ENCODE measurements at places on chromosomes 1 and 21.

DNA sequence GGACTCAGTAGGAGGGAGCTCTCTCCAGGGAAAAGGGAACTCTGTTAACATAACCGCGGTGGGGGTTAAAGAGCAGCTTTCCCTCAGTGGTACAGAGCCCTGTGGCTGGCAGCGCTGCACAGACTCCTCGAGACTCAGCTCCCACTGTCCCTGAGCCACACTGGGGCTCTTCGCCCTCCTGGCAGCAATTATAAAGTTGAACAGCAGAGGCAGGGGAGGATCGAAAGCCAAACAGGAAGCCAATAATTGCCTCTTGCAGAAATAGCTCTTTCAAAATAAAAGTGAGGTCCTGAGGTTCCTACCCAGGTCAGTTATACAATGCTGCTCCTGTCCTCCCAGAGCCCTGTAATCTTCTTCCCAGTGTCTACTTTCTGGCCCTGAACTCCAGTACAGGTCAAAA lies 77.0 kb downstream of the FAM78B start:
- DNase-seq, result no peak

- no peak for DNase-seq
These were observed 12.8 kb upstream of the PHC2 start for GRCh38 chr1:33443705-33444180.

DNA sequence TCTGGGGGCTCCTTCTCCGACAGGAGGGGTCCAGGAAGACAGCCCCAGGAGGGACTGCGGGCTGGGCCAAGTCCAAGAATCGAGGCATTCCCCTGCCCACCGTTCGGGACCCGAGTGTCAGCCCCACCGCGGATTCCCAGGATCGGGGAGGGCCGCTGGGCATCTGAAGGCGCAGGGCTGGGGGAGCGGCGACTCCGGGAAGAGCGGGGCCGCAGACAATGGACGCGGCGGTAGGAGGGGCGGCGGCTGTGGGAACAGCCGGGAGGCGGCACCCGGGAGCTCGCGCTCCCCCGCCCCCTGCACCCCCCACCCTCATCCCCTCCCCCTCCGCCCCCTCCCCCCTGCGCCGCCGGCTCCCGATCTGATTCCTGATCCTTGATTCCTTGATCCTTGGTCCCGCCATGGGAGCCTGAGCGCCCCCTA lies at the start of gene VANGL2:
VANGL2 (plus strand) TSS at position 342 of the 423 bp plus-strand sequence. CDS start 15,274 bp downstream, outside the sequence.
- DNase-seq, result no peak

- DNase-seq, result no peak
These were observed 77.6 kb downstream of the RGL1 start for GRCh38 chr1:183882335-183883167.

DNA sequence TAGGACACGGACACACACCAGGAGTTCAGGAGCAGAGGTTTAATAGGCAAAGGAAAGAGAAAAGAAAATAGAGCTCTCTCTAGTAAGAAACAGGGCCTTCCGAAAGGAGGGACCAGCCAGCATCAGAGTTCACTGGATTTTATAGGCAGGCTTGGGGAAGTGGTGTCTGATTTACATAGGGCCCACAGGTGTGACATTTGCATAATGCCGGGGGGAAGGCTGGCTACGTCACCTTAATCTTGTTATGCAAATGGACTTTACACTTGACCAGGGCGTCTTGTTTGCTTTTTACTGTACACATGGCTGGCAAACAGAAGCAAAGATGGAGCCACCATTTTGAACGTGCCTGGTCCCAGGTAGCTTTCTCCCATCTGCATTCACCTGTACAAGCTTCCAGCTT lies at the start of gene OR14A16:
OR14A16 (minus strand) TSS at position 97 of the 400 bp plus-strand sequence. CDS start 8,390 bp downstream, outside the sequence.
- DNase-seq, result no peak

DNA sequence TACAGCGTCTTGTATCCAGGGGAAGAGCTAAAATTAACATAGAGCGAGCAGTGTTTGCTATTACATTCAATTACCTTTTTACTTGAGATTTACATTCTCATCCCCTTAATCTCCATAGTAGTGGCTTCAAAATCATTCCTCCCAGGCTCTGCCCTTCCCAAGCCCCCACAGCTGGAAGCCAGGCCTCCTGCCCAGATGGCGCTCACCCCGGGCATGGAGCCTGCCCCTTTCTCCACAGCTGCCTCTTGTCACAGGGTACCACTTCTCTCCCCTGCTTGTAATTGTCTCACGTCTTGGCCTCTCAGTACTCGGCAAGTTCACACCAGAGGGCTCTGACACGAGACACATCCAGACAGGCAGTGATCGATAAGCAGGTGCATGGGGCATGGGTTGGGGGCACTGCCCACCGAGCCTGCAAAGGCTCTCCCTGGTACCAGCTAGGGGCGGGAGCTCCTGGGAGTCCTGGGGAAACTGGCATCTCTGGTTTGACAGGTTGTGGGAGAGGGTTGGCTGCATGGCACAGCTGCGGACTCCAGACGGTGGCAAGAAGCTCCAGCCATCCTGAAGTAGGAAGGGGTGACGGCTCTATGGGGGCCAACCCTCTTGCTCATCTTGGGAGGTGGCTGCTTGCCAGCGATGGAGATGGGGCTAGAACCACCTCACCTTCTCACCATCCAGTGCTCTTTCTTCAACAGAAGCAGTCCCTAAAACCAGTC lies 20.1 kb downstream of the CASZ1 start:
- DNase-seq, result no peak

DNA sequence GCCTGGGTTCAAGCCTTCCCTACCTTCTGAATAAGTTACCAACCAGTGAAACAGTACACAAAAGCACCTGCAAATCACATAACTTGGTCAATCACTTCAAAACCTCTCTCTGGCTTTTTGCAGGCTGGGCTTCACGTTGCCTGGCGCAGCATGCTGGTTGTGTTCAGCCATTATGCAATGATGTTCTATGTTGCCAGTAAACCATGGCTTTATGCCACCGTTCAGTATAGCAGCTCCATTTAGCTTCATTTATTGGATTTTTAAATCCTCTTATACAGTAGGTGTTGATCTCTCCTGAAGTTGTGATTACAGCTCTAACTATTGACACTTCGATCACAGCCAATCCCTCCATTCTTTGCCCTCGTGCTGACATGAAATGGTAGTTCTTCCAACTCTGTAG lies 233.6 kb upstream of the PTBP2 start:
- no peak for DNase-seq

All from activated CD4-positive, CD25-positive, alpha-beta regulatory T cell treated with anti-CD3 and anti-CD28 coated beads, Interleukin-2, amount 50 U/mL, for 72 hours (primary cell).